ENCODE measurements at places on chromosomes 12 and 14.

DNA sequence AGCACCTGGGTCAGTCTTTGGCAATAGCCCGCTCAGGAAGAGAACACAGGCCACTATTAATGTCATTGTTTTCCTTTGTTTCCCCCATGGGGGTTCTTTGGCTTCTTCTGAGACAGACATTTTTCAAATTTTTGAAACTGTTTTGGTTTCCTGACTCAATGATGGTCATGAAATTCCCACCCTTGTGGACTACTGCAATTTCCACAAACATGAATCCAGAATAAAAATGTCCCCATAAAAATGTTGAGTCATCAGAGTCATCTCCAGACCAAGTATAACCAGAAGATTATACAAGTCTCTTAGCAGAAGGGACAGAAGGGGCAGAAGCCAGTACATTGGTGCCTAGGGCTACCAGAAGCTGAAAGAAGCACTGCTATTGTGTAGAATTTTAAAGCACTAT is 29.1 kb downstream of the SLCO1A2 start:
- no peak for DNase-seq

DNA sequence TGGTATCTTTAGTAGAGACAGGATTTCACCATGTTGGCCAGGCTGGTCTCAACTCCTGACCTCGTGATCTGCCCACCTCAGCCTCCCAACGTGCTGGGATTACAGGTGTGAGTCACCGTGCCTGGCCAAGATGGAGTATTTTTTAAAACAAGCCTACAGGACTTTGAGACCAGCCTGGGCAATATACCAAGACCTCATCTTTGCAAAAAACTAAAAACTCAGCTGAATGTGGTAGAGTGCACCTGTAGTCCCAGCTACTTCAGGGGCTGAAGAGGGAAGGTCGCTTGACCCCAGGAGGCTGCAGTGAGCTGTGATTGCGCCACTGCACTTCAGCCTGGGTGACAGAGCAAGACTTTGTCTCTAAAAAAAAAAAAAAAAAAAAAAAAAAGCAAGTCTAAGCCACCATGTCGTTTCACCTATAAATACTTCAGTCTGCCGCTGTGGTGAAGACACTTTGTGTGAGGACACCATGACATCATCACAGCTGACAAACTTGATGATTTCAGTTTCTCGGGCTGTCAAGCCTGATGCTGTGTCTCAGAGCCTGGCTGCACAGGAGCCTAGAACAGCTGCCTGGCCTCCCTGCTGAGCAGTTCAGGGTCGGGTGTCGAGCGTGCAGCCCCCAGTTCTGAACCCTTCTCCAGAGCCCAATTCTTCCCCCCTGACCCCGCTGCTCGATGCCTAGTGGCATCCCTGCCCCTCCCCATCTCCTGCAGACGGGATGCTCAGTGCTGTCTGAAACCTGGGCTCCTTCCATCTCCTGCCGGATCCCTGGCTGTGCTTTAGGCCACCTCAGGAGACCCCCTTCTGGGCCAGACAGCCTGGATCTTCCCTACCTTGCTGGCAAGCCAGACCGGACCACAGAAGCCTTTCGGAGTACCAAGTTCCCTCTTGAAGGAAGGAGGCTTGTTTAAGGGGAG is 119.2 kb upstream of the EVL start:
- no peak for DNase-seq

- DNase-seq, result peak; percentile 43
Measured at GRCh38 chr14:77043177-77043983, 14.9 kb upstream of the IRF2BPL start.

- no peak for DNase-seq
Measured at GRCh38 chr14:79598339-79598738, 613.0 kb downstream of the DIO2 start.

DNA sequence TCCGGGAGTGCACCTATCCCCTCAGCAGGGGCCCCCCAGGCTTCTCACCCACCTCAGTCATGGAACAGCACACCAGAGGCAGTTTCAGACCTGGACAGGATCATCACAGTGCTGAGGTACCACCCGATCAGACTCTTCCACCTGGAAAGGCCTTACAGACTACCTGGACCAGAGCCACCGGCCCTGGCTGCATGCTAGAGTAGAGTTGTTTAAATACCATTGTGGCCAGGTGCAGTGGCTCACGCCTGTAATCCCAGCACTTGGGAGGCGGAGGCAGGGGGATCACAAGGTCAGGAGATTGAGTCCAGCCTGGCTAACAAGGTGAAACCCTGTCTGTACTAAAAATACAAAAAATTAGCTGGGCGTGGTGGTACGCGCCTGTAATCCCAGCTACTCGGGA is 61.5 kb downstream of the TSPAN11 start:
- no peak for DNase-seq

GRCh38 chr12:113368331-113368730 is 9.9 kb downstream of the PLBD2 start:
- DNase-seq, result no peak
